Stimulated activated CD4-positive, alpha-beta T cell treated with anti-CD3 and anti-CD28 coated beads, TNF-alpha, amount 100 ng/mL, for 24 hours (primary cell): ENCODE measurements at places on chromosomes 16 and 17.

DNA sequence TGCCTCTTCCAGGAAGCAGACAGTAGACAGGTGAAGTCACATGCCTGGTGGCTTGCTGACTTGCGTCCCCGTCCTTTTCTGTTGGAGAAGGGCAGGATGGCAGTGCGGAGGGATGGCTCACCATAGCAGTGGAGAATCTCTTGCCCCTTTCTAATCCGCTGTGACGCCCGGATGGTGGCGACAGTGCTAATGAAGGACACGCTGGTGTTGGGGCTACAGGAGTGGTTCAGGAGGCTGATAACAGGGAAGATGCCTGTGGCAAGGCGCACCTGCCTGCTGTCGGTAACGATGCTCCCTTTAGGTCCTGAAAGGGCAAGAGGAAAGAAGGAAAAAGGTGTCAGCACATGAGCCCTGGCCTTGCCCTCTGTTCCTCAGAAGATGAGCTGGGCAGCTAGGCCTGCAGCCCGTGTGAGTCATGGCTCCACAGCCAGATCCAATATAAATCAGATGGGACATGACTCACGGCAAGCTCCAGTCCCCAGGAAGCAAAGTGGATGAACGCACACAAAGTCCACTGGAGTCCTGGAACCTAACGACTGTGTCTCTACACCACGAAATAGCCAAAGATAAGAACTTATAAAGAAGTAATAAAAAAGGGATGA is 25.5 kb downstream of the SERPINF1 start:
- DNase-seq = no peak

DNA sequence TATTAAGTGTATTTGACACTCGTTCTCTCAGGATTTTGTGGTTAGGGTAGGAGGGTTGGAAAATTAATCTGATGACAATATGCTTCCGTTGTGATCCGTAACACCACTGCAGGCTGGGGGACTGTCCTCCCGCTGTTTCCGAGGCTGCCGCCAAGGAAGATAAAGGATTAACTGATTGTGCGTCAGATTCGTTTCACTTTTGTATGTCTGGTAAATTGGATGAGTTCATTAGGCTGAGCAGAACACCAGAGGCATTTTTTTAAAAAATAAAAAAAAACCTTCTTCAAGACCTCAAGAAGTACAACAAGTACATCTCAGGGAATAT is 486.7 kb upstream of the SALL1 start:
- DNase-seq = no peak

DNA sequence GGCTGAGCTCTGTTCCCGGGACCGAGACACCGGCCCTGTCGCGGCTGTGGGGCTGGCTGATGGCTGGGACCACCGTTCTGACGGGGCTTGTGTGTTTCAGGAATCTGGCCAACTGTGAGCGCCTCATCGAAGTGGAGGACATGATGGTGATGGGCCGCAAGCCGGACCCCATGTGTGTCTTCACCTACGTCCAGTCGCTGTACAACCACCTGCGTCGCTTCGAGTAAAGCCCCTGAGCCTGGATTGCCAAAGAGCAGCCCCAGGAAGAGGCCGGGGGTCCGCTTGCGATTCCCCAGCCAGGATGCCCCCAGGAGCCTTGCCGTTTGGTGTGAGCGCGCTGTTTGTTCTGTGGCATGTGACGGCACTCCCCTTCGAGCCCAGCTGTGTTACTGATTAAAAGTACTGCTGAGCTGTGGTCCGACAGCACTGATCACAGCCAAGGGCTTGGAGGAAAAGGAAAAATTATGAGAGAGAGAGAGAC is 23.0 kb downstream of the SMTNL2 start:
- no peak for DNase-seq

DNA sequence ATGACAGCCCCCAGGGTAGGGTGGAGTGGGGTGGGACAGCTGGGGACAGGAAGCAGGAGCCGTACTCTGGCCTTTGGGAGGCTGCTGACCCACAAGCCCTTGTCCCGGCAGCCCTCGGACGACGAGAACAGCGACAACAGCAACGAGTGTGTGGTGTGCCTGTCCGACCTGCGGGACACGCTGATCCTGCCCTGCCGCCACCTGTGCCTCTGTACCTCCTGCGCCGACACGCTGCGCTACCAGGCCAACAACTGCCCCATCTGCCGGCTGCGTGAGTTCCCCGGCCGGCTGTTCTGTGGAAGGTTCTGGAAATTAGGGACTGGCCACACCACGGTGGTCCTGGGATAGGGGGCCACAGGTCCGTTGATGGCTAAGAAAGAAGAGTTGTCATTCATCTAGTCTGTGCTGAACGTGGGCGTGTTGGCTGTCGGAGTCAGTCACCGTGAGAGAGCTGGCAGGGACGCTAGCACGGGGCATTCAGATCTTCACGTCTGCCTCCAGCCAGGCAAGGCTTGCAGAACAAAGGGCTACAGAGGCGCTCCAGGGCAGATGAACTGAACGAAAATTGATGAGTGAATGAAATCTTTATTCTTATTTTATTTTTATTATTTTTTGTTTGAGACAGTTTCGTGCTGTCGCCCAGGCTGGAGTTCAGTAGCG is 19.8 kb upstream of the NUDT16L1 start:
- no peak for DNase-seq

GRCh38 chr17:35752945-35753764 is at the start of gene GAS2L2:
TSS of gene GAS2L2 (minus strand) at chr17:35753239. CDS start at chr17:35752850, 389 bp downstream.
- DNase-seq = no peak
